HL-60 (cell line): ENCODE measurements at places on chromosomes 6 and 20.

DNA sequence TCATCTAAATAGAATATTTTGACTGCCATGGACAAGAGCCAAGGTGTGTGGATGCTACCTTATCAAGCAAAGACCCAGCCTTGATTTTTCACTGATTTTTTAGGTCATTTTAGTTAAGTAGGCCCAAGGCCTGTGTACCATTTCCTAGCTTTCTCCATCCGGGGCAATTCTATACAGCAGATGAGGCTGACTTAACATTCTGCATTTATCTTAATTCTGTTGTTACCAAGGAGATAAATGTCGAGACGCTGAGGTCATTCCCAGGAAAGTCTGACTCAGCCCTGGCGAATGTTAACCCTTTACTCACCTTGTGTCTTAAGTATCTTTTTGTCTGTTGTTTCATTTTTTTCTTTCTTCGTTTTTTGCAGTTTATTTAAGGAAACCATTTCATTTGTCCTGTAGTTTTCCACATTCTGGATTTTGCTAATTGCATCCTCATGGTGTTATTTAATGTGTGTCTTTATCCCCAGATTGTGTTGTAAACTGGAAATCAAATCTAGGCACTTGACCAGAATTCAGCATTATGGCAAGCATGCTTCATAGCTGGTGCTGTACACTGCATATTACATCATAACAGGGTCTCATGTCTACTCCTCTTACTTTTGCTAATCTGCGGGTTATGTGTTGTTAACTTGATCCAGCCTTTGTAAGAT, 277.0 kb downstream of the CDKAL1 start:
- DNase-seq: no peak

DNA sequence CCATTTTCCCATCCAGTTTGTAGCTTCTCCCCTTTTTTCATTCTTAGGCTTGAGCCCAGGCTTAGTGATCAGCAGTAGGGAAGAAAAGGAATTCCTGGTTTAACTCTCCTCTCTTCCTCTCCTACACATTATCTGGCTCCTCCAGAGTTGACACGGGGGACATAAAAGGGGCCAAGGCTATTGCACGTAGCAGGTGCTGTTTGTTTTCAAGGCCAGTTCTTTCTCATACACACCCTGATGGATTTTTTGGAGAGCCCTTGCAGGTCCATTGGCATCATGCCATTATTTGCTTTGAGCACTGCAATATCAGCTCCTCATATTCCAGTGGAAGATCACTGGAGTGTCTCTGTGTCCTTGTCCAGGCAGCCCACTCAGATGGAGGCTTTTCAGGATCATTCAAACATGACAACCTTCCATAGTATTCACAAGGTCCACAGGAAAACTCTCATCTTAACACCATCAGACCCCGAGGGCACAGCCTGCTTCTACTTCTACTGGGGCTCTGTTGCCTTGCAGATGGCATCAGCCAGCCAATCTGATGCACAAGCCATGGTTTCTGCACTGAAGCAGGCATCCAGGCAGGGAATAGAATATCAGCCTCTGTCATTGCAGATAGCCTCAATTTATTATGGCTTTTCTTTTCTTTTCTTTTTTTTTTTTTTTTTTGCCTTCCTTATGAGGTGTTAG, 18.8 kb downstream of the PLCB4 start:
- DNase-seq: no peak

GRCh38 chr20:19757487-19758132, 448 bp upstream of the RIN2 start:
- no peak for DNase-seq

DNA sequence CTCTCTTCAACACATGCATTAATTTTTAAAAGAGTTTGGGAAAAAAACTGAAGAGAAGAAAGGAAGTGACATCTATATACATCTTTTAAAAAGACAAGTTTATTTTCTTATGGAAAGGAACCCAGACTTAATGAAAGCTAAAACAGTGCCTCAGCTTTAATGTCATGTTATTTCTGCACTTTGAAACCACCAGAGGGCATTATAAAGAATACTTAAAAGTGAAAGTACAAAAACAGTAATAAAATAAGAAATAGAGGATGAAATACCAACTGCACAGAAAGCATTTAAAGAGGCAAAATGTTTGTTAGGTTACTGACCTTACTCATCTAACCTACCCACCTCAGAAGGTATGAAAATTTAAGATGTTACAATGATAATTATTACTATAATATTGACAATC, 98.8 kb downstream of the HUS1B start:
- no peak for DNase-seq

DNA sequence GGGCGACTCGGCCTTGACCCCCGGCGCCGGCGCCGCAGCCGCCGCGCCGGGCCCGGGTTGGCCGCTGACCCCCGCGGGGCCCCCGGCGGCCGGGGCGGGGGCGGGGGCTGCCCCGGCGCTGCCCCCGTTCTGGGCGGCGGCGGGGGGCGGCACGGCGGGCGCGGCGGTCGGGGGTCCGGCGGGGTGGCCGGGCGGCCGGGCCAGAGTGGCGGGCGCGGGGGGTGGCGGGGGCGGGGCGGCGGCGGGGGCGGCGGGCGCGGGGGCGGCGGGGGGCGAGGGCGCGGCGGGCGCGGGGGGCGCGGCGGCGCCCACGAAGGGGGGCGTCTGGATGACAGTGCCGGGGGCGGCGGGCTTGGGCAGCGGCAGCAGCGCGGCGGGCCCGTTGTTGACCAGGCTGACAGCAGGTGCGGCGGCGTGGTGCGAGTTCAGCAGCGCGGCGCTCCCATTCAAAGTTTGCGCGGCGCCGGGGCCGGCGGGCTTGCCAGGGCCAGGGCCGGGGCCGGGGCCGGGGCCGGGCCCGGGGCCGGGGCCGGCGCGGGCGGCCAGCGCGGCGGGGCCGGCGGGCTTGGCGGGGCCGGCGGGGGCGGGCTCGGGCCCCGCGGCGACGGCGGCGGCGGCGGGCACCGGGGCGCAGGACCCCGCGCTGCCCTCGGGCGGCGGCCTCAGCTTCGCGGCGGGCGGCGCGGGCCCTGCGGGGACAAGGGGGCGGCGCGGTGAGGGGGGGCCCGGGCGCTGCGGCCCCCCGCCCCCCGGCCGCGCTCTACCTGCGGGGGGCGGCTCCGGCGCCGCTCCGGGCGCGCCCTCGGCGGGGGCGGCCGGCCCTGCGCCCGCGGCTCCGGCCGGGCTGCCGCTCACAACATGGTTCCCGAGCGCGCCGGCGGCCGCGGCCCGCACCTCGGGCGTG, 659 bp downstream of the TAF4 start:
- no peak for DNase-seq

- DNase-seq: no peak
Measured at GRCh38 chr6:75094614-75095200, 111.1 kb downstream of the COL12A1 start.

DNA sequence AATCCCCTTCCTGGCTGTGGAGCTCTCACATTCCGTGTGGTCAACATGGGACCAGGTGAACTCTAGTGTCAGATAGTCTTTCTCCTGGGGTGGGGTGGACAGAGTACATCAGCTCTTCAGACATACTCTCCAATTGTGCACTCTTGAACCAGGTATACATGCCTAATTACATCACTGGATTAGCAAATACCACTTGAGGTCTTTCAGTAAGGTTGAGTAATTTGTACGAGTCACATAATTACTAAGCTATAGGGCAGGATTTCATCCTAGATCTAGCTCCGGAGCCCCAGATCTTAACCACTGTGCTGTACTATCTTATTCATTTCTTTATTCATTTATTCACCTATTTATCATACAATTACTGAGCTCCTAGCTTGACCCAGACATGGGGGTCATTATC, 821.3 kb downstream of the TFAP2A start:
- no peak for DNase-seq

- DNase-seq: no peak
Measured at GRCh38 chr6:2215342-2215741, 30.1 kb downstream of the GMDS start.

- peak; percentile 62 for DNase-seq
Measured at GRCh38 chr6:30814146-30815040, 69.9 kb upstream of the DDR1 start.
